ENCODE measurements at places on chromosomes 1 and 21.

DNA sequence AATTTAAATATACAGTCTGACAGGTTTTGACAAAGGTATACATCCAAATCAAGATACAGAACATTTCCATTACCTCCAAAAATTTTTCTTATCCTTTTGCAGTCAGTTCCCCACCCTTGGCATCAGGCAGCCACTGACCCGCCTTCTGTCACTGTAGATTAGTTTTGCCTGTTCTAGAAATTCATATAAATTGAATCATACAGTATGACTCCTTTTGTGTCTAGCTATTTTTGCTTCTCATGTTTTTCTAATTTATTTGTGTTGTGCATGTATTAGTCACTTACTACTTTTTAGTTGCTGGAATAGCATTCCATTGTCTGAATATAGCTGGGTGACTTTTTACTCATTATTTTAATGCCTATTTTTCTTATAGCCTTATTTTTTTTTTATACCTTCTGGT is 3.8 kb downstream of the UTP25 start:
- DNase-seq, result no peak

- DNase-seq, result no peak
These were observed 147.9 kb downstream of the MAGI3 start for GRCh38 chr1:113538225-113538624.

DNA sequence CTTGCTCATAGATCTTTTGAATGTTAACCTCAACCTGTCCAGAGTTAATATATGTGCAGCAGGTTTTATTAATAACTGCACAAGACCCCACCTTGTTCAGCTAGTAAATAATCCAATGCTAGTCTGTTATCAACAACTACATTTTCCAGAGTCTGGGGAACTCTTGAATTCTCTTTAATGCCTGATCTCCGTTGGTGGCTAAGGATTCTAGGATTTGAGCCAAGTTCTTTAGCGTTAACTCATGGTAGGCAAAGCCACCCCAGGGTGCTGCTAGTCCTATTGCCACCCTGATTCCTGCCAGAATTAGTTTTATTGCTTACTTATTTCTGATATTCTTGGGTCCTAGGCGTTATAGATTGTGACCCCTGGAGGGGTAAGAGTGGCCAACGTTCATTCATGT is 12.8 kb downstream of the BACE2 start:
- no peak for DNase-seq

- no peak for DNase-seq
These were observed 114.4 kb upstream of the GADD45A start for GRCh38 chr1:67570486-67571143.

DNA sequence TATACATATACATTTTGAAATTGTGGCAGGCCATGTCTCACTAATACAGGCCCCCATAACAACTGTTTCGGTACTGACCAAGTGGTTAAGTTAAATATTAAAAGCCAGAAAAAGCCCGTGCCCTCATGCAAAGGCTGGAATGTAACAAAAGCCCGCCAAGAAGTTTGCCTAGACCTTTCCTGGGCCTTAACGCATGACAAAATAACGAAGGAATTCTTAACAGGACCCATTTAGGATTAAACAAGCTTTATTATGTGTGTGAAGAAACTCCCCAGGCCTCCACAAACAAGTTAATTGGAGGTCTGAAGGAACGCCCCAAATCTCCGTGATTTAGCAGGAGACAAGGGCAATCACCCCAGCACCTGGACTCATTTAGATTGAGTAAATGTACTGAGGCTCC is 42.4 kb downstream of the TNFSF4 start:
- no peak for DNase-seq

GRCh38 chr1:6724517-6725141 is 23.0 kb upstream of the DNAJC11 start:
- DNase-seq, result no peak

DNA sequence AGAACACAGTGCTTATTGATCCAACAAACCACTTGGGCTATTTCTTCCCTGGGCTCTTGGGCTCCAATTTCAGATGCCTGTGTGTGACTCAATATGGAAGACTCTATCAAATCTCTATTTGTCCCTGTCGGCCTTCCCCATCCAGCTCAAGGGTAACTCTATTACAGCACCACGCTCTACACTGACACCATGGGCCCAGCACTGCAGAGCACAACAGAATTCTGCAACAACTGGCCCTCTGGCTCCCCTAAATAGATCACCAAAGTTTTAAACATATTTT is 51.7 kb downstream of the CAPZB start:
- no peak for DNase-seq

GRCh38 chr1:10063878-10064277 is 31.1 kb downstream of the UBE4B start:
- no peak for DNase-seq

DNA sequence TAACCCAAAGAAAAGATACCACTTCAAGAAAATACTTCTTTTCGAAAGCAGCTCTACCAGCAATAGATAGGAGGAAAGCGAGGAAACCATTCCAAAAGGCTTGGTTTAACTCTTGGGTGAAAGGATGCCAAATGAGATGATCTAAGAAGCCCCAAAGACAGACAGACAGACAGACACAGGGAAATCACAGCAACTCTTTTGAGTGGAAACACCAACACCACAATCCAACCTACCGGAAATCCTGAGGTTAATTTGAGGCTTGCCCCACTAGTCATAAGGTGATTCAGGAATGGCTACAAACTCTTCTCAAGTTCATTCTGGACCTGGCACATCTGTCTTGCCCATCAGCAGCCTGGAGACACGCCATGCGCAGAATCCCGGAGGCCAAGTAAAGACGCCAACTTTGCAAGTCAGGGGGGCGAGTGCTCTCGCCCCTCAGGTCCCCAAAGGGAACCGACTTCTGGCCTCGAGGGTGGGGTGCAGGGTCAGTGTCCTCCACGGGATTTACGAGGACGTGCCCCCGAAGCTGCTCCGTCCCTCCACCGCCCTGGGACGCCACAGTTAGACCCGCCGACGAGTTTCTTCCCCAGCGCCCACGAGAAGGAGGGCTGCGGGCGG is 778 bp downstream of the EVI5 start:
- DNase-seq, result peak; percentile 35

GRCh38 chr1:222732216-222733159 is 4.5 kb upstream of the FAM177B start:
- DNase-seq, result no peak

DNA sequence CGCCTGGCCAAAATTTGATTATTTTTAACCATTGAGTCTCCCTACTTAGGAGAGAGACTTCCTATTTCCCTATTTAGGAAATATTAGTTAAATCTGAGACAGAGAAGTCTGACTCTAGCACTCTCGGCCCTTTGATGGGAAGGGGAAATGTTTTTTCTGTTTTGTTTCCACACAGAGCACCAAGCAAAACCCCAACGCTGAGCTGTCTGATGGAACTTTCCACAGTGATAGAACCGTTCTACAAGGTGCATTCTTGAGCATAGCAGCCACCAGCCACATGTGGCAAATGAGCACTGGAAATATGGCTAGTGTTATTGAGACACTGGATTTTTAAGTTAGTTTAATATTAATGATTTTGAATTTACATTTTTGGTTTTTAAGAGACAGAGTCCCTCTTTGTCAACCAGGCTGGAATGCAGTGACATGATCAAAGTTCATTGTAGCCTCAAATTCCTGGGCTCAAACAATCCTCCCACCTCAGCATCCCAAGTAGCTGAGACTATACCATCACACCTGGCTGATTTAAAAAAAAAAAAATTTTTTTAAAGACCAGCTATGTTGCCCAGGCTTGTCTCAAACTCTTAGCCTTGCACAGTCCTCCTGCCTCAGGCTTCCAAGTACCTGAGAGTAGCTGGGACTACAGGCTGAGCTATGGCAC is 77.3 kb upstream of the GALNT2 start:
- no peak for DNase-seq

DNA sequence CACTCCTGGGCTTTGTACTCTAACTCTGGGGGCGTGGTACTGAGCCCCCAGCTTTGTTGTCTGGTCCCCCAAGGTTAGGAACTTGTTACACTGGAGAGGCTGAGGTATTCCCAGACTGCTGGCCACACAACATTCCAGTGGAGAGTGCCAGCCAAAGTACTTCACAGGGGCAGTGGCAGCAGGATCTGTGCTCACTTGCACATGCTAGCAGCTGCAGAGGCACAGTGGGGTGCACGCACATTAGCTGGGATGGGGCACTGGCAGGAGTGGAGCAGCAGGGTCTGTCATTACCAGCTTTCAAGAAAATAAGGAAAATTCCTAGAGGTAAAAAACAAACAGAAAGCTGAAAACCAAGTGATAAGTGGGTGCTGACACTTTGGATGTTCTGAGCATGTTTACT is 31.0 kb downstream of the ZNF691 start:
- DNase-seq, result no peak

DNA sequence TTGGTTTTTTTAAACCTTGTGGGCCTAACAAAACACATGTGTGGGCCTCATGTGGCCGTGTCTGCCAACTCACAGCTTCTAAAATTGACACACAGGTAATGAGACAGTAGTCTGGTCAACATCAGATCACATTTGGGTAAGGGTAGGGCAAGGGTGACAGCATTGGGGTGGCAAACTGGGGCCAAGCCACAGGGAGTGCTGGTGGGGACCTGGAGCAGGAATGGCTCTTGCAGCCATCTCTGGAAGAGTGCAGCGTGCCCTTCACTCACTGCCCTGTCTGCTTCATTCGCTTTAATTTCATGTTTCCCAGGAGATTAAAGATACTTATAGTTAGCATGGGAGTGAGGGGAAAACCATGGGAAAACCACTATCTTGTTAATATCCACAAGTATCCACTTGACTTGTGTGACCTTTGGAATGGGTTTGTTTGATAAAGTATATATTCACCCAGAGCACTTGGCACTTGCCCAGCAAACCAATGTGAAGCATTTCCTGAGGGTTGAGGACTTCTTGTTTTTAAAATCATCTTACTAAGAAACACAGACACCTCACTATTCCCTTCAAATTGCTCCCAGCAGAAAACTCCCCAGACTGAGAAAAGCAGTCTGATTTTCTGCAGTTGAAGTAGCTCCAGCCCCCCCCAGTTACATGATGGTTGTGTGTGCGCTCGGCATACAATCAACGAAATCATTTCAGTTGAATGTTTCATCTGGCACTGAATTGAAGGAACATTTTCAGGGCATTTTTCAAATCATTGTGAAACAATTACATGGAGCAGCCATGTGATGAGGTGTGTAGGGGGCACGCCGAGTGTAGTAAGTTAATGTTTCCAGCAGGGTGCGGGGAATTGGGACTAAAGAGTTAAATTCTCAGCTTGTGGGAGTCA is 175.7 kb downstream of the VPS13D start:
- peak; percentile 42 for DNase-seq

- DNase-seq, result no peak
These were observed 138.6 kb downstream of the NRIP1 start for GRCh38 chr21:14926186-14926585.

DNA sequence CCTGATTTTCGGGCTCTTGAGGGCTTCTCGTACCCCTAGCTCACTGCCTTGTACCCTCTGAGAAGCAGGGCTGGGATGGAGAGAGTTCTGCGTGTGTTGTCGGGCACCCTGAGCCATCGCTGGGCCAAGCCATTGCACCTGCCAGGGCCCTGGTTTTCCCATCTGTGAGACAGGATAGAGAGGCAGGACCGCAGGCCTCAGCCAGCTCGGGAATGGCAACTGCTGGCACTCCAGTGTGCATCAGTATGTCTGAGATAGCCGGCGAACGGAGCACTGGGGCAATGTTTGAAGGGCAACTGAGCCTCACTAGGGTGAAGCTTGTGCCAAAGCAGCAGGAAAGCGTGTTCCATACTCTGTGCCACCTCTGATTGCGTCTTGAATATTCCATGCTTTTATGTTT is 66.9 kb downstream of the TENT5C start:
- no peak for DNase-seq

- DNase-seq, result peak; percentile 65
These were observed 2.4 kb downstream of the ARID1A start for GRCh38 chr1:26697978-26698849.

Data from uterus (tissue), 4 donors.